ENCODE measurements at places on chromosomes 7 and 10.

- no peak for DNase-seq
Observed at GRCh38 chr10:34124522-34125035, 690.5 kb downstream of the PARD3 start.

DNA sequence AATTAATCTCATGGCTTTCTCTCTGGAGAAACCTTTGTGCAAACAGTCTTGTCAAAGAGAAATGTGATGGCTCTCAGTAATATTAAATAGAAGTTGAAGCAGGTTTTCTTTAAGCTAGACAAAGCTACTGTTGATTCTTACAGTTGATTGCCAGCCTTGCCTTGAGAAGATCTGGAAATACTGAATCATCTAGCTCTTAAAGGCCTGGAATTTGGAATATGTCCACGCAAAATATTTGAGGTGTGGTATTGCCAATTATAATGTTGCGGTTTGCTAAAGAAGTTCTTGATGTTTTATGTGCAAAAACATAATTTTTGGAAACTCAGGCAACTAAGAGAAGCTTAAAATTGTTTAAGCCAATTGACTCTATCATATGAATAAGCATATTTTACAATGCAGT lies 371.9 kb downstream of the PHF14 start:
- no peak for DNase-seq

DNA sequence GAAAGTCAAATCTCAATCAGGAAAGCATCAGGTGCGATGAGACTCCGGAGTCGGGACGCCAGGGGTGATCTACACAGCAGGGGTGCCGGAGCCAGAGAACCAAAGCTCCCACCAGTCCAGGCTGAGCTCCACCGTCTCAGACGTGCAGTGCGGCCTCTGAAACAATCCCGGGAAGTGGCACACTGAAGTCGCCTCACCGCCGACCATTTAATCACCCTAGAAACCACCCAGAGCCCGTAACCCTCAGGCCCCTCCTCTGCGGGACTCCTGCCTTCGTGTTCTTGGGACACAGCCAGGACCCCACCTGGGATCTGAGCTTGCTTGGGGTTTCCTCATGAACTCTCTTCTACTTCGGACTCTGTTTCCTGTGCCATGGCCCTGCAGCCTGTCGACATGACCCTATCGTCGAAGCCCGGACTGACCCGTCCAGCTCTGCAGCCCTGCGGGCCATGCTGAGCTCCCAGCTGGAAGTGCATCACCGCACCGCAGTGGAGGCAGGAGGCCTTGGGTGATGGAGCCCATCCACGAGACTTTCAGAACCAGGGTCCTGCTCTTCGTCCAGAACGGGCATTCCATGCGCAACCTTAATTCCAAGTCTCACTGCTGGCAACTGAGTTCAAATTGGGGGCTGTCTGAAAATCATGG lies 266.4 kb downstream of the PTPRN2 start:
- no peak for DNase-seq

- peak; percentile 73 for DNase-seq
Observed at GRCh38 chr10:97196223-97197029, 10.7 kb upstream of the SLIT1 start.

- DNase-seq, result no peak
Observed at GRCh38 chr10:6383096-6383812, 180.5 kb downstream of the PFKFB3 start.

- DNase-seq, result no peak
Observed at GRCh38 chr10:2620827-2621521, 446.4 kb upstream of the PFKP start.

DNA sequence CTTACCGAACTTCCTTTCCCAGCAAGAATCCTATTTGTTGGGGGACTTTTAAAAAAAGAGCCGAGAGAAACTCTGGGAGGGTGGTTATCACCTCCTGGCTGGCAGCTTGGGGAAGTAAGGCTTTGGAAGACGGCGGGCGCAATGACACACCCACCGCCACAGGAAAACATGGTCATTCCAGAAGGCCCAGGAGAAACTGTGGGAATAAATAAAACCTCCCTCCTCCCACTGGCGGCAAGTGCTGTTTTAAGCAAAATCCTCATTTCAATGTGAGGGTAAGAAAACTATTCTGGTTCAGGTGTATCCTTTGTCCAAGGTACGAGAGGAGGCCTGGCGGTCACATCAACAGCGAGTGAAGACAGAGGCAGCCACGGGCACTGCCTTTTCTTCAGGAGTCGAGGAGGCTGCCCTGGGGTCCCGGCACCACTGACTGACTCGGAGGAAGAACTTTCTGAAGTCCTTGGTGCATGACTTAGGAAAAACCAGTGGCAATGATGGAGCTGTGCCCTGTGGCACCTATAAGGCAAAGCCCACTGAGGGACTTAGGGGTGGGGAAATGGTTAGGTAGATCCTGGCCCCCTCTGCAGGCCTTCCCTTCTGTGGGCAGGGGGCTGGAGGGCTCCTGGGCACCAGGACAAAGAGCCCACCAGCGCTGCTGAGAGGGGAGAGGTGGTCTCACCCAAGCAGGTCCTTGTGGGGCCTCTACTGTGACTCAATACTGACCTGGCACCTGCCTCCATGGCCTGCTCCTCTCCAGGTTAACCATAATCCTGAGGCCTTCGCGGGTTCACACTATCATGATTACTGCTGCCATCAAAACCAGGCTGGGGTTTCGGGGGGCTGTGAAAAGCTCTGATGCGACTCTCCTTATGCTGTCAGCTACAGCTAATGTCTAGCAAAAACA lies 21.4 kb downstream of the DNAJB12 start:
- DNase-seq, result no peak

DNA sequence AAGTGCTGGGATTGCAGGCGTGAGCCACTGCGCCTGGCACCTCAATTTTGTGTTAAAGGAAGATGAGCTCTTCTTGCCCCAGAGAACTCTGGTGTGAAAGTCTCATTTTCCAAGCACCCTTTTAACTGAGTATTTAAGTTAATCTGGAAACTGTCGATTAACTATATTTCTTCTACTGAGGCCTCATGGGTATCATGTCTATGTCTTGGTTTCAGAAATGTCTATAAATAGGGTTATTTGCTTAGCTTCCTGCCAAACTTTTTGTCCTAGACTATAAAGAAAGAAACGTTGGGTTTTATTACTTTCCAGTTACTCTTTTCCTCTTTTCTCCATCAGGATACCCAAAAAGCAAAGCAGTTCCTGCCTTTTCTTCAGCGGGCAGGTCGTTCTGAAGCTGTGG lies 102.4 kb downstream of the LRRC4 start:
- no peak for DNase-seq

- no peak for DNase-seq
Observed at GRCh38 chr7:113790025-113790424, 128.8 kb downstream of the PPP1R3A start.

DNA sequence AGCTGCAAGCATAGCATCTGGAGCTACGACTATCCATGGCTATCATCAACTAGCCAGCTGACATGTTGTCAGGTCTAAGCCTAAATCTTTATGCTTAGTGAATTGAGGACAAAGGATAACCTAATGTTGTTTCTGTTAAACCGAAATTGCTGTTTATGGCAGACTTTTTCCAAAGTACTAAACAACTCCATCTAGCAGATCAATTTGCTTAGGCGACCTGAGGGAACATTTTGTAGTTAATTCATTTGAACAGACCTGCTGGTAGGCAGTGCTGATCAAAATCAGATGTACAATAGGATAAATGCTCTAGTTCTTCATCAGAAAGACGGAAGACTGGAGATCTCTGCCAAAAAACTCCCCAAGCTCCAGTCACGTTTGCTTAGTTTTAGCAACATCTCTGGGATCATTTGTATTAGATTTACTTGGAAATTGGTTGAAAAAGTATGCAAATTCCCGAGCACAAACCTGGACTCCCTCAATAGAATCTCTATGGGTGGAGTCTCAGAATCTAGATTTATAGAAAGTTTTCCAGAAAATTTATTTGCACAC lies 301.6 kb upstream of the NRP1 start:
- no peak for DNase-seq

DNA sequence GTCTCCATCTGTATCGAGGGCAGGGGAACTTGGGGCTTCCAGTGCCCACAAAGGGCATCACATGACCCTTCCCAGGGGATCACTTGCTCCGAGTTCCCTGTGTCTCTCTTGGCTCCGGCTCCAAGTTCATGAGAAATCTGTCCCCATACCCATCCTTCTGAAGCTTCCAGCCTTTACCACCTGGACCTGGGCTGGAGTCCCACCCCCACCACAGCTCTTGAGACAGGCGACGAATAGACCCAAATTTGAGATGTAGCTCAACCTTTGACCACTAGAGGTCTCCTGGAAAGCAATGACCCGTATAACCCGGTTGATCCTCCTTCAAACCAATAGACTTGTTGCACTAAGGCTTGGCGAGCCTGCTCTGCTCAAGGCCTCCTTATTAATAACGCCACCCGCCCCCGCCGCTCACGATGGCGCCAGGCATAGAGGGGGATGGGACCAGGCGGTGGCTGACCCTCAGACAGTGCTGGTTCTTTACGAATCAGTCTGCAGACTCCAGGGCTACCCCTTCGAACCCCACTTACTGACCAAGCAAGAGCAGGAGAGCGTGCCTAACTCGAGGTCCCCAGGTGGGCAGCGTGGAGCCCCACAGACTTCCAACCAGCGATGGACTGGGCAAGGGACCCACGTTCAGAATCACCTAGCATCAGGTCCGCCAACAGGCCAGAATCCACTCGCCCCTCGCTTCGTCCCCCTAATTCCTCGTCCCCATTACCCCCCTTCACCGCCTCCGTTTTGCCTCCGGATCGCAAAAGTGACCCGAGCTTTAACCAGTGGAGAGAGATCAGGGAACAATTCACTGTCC lies 4.4 kb upstream of the ARID5B start:
- DNase-seq, result peak; percentile 86

- no peak for DNase-seq
Observed at GRCh38 chr10:118304521-118304920, 37.6 kb downstream of the FAM204A start.

- DNase-seq, result no peak
Observed at GRCh38 chr7:94357076-94357475, 37.6 kb upstream of the COL1A2 start.

GRCh38 chr7:33807779-33808482 lies 97.4 kb upstream of the BMPER start:
- DNase-seq, result no peak

GRCh38 chr10:113704637-113705343 lies 25.1 kb downstream of the CASP7 start:
- DNase-seq, result peak; percentile 25

GRCh38 chr7:150828384-150828783 lies 23.9 kb upstream of the AOC1 start:
- no peak for DNase-seq

DNA sequence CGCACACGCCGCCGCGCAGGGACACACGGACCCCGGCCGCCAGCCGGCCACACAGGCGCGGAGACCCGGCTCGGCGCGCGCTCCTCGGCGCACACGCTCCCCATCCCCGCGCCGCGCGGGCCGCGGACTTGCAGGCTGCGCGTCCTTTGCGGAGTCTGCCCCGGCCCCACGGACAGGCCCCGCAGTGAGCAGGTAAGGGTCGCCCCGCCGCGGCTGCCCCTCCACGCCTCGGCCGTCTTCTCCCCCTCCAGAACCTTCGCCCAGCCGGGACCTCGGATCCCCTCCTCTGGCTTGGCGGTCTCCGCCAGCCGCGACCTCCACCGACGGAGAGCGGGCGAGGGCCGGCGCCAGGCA lies 356 bp downstream of the ADCYAP1R1 start:
- no peak for DNase-seq

Data from CD4-positive, alpha-beta T cell treated with Interleukin-12 subunit alpha and Interleukin-12 subunit beta, for 1 hour (primary cell).